ENCODE measurements at places on chromosomes 2 and 18.
A peak's percentile ranks its signal among the peaks of the same experiment; 100 is the strongest.

DNA sequence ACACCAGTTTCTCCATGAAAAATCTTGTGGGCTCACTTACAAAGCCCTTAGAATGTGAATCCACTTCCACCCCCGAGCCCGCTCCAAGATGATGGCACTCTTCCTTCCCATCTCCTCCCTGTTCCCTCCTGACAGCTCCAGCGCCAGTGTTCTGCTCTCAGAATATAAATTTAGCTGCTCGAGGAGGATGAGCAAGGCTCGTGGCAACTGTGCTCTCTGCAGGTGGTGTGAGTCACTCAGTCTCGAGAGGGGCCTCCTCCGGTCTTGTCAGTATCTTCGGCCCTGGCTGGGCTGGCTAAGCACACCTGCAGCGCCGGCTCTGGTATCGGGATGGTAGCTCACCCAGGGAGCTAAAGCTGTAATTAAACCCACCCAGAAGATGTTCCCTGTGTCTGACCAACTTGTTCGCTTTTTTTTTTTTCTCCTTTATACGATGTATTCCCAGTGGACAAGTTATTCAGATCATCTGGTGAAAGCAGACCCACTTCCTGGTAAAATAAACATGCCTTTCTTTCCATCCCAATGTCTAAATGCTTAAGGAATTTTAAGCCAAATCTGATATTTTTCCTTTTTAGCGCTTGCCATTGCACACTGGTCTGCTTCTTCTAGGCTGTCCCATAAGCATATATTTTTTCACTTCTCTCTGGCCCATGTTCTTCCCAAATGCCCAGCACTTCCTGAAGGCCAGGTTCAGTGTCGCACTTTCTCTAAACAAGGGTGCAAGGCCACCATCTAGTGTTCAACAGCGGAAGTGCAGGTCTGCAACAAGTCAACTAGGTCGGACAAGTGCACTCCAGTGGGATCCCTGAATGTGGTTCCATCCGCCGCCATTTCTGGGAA lies 31.4 kb upstream of the YPEL5 start:
- peak; percentile 94 for DNase-seq

DNA sequence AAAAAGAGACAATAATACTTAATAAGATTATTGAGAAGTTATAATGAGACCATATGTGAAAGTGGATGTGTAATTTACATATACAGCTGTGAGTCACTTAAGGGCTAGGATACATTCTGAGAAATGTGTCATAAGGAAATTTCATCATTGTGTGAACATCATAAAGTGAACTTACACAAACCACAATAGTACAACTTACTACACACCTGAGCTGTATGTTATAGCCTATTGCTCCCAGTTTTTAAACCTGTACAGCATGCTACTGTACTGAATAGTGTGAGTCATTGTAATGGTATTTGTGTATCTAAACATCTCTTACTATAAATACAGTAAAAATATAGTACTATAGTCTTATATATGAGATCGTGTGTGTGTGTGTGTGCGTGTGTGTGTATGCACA lies 1420.3 kb upstream of the PIK3C3 start:
- no peak for DNase-seq

DNA sequence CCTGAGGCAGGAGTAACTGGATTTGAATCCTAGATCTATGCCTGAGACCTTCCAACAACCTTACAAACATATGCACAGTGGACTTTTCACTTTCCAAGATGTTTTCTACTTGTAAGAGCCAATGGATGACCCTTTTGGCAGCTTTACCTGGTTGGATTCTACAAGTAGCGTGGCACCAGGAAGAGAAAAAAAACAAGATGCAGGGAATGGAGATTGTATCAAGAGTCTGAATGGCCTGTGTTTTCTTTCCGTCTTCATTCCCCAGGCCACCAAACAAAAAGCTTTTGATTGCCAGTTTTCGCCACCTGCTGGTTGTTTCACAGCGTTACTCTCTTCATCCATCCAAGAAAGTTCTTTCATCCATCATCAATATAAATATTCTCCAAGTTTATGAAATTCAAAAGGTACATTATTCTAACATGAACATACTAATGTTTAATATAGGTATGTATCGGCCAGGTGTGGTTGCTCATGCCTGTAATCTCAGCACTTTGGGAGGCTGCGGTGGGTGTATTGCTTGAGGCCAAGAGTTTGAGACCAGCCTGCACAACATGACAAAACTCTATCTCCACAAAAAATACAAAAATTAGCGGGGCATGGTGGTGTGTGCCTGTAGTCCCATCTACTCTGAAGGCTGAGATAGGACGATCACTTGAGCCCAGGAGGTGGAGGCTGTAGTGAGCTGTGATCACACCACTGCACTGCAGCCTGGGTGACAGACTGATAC lies 3.5 kb upstream of the BCL2 start:
- peak; percentile 48 for DNase-seq

- no peak for DNase-seq
Observed at GRCh38 chr2:66982766-66983165, 414.4 kb upstream of the ETAA1 start.

DNA sequence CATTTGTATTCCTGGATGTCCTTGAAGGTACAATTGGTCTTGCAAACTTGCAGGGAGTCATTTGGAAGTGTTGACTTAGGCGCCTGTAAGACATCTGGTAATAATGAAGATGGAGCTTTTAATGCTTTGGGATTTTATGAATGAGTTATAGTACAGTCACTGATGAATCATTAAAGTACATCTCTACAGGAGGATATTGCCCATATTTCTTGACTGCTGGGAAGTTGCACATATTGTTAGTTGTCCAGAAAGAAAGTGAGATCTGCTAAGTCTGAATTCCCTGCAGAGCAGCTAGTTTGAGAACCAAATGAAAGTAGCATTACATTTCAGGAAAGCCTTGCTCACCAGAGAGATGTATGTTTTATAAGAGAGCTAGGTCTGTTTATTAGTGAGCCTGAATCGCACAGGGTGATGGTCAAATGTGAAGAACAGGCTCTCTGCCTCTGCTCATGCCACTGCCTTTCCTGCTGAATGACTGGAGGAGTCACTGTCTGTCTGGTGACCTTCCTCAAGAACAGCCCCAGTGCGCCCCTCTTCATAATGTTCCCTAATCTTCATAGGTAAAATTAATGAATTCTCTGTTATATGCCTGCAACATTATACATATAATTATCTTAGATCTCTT lies 138.9 kb upstream of the KLHL14 start:
- peak; percentile 31 for DNase-seq

DNA sequence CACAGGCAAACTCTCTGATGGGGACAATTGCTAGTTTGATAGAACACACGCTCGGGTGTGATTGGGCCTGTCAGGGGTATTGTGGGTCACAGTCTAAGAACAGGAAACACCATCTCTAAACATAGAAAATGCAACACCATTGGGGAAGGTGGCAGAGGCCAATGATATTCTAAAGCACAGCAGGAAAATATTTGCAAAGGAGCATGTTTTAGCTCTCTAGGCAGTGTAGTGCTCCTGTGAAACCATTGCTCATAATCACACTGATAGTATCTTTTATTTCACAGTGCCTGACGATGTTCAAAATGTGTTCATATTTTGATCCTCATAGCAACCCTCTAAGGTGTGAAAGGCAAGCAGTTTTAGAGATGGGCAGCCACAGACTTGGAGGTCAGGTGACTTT lies 224.2 kb downstream of the CD226 start:
- no peak for DNase-seq

GRCh38 chr2:192775011-192775410 lies 580.3 kb upstream of the TMEFF2 start:
- no peak for DNase-seq
